ENCODE measurements at places on chromosomes 7 and 10.

GRCh38 chr10:59622320-59623132 lies 87.1 kb downstream of the SLC16A9 start:
- DNase-seq, result no peak

GRCh38 chr7:114830952-114831351 lies 90.9 kb upstream of the MDFIC start:
- DNase-seq, result no peak

GRCh38 chr7:39810204-39810642 lies 139.8 kb upstream of the CDK13 start:
- DNase-seq, result no peak

DNA sequence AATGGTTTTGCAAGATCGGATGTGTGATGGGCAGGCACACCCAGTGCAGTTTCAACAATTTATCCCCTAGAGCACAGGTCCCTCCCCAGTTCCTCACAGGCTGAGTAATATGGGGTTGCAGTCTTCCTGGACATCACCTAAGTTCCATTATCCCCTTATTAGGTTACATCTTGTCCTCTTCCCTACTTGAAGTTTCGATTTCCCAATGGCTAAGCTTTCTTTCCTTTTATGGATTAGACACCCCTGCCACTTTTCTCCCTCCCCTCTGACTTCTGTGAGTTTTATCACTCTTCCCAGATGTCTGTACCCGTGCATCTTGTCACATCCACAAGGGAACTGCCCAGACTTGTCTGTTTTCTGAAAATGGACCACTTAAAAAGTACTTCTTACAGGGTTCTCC lies 2.4 kb upstream of the NIPSNAP2 start:
- no peak for DNase-seq
